Astrocyte (in vitro differentiated cells and primary cell): ENCODE measurements at places on chromosomes 2 and 18. TPM values are rescaled to one million over a fixed set of nuclear protein-coding genes. Genes with fewer than 3 reads are reported as not detected.

DNA sequence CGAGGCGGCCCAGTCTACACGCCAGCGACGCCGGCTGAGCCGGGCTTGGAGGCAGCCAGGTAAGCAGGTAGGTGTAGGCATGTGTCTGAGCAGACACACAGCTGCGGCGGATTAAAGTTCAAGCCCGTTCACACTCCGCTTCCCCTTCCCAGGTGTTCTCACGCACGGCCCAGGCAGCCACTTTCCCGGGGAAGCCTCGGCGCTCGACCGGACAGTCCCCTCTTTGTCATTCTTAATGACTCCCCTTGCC is 367 bp downstream of the TGFA start:
- DNase-seq, result no peak

GRCh38 chr2:95348609-95349567 is 51.7 kb downstream of the KCNIP3 start:
- peak; percentile 7 for DNase-seq

DNA sequence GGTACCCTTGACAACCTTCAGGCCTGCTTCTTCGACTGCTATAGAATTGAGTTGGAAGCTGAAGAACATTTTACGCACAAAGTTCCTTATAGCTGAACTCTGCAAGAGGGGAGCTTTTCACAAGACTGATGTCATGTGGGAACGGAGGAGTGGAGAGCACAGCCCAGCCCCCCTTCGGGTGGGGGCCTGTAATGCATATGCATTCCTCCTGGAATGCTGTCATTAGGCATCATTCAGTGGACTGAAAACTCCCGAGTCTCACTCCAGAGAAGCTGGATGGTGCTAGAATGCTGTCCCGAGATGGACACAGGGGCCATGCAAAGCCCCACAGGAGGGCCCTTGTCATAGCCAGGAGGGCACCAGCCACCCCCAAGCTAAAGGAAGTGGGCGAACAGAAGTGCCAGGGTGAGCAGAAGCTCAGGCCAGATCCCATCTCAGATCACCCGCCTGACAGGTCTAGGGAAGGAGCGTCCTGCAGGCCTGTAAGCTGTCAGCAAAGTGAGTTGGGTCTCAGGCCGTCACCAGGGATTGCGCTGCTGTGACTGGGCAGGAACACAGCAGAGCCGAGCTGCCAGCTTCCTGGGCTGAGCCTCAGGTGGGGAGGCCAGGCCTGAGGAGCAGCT is 43.8 kb upstream of the RBM44 start:
- no peak for DNase-seq

DNA sequence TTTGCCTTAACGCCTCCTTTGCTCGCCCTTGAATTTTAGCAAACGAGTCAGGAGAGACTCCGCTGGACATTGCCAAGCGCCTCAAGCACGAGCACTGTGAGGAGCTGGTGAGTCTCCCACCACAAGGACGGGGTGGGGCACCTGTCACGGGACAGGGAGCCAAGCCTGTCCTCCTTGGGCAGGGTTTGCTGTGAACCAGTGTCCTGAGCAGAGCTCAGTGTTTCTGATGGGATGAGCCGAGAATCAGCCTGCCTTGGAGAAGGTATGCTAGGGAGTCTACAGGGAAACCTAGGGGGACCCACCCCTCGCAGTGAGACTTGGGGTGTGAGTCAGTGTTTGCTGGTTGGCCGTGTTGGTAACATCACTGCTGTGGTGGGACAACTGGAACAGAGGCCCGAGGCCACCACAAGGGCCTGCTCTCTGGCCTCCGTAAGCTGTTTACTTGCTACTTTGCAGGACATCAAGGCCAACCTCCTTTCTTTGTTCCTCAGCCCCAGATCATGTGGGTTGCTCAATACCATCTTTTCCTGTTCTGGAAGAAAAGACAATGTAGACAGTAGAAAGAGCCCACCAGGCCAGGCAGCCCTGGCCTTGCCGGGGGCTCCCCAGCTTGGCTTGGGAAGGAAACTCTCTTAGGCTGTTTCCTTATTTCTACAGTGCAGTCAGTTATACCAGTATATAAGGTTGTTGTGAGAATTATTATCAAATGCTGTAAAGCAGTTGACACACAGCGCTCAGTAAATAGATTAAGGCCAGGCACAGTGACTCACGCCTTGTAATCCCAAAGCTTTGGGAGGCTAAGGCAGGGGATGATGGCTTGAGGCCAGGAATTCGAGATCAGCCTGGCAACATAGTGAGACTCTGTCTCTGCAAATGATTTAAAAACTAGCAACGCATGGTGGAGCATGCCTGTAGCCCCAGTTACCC is 42.4 kb downstream of the ITGB1BP1 start:
- DNase-seq, result peak; percentile 88

GRCh38 chr2:222982909-222983265 is 69.1 kb upstream of the KCNE4 start:
- DNase-seq, result no peak

- DNase-seq, result no peak
These were observed 304.7 kb downstream of the PTPRM start for GRCh38 chr18:7871560-7872456.

GRCh38 chr2:176001281-176001915 is 669 bp downstream of the LNPK start:
- peak; percentile 33 for DNase-seq

Gene MC5R
- 0.26 and 0.57 TPM in 2 replicates for total RNA-seq

Gene DSC3
- total RNA-seq, result 5.2 and 5.6 TPM in 2 replicates

Gene SMYD5
- 12.8 and 14.5 TPM in 2 replicates for total RNA-seq

Gene HRH4
- total RNA-seq, result 0.17 and 0.25 TPM in 2 replicates

Gene PAX3
- not detected in 2 replicates for total RNA-seq

Gene OR6B2
- total RNA-seq, result not detected in 2 replicates

Gene ICOS
- not detected in 2 replicates for total RNA-seq

Gene TUBA4B
- total RNA-seq, result not detected in 2 replicates
